ENCODE measurements at places on chromosomes 7 and 10. TPM values are rescaled to one million over a fixed set of nuclear protein-coding genes. Genes with fewer than 3 reads are reported as not detected.

DNA sequence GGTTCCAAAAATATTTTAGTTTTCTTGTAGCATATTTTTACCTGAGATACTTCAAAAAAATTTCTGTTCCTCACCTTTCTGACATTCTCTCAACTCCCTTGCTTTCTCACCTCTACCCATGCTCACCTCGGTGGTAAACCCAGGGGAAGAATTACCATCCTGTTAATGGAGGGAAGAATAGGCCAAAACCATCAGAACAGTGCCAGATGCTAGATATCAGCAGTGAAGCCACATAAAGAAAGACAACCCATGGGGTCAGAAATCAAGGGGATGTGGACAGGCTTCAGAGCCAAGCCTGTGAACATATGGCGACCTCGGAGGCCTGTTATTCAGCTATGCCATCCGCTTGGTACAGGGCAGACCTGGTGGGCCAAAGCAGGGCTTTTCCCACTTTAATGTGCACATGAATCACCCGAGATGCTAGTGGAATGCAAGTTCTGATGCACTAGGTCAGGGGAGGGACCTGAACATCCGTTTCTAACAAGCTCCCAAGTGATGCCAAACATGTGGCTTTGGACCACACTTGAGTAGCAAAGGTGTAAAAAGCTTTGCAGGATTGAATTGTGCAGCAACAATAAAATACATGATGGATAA, 125.5 kb downstream of the NPY start:
- H3K4me3 ChIP-seq, result no peak overlapping the region
- H3K27me3 ChIP-seq, result no peaks in the 10 kb centered on the region
- H3K4me1 ChIP-seq, result no peaks in the 10 kb centered on the region
- H3K36me3 ChIP-seq, result no peaks in the 10 kb centered on the region
- no peak for DNase-seq

CCL24 gene
- total RNA-seq, result 3.9 TPM

MRLN gene
- not detected for total RNA-seq

- H3K4me1 ChIP-seq, result peaks cover 53% of the 10 kb centered on the region
- DNase-seq, result no peak
- no peaks in the 10 kb centered on the region for H3K27me3 ChIP-seq
- no peak overlapping the region for H3K4me3 ChIP-seq
- H3K27ac ChIP-seq, result peak overlapping the region; percentile 37
- no peaks in the 10 kb centered on the region for H3K36me3 ChIP-seq
Measured at GRCh38 chr10:110857265-110858171, 14.2 kb upstream of the PDCD4 start.

DNA sequence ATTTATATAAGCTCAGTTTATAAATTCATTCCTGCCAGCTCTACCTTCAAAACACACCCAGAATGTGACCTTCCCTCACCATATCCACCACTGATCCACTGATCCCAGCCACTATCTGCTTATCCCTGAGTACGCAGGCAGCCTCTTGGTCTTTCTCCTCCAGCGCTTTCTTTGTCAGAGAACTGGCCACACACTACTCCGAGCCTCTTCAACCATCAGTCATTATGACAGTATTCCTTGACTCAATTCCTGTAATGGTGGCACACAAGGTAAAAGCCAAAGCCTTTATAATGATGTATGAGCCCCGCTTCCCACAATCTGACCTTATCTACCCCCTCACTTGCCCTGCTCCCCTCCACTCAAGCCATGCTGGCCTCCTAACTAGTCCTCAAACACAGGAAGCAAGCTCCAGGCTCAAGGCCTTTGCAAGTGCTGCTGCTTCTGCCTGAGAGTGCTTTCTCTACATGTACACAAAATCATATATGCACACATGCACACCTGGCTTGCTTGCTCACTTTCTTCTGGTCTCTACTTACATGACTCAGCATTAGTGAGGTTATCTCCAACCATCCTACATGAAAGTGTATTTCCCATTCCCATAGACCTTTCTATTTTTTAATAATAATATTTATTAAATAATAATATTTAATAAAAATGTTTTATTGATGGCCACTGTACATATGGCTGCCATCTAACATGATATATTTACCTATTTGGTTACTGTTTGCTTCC, 150.4 kb upstream of the FEZF1 start:
- no peaks in the 10 kb centered on the region for H3K36me3 ChIP-seq
- no peaks in the 10 kb centered on the region for H3K4me1 ChIP-seq
- no peak for DNase-seq

GPR26 gene
- total RNA-seq, result not detected

MEIG1 gene
- total RNA-seq, result not detected

- H3K36me3 ChIP-seq, result no peaks in the 10 kb centered on the region
- no peaks in the 10 kb centered on the region for H3K4me1 ChIP-seq
- no peak for DNase-seq
- H3K27ac ChIP-seq, result no peak overlapping the region
Measured at GRCh38 chr10:24793648-24794379, 70.1 kb upstream of the ARHGAP21 start.

SGMS1 gene
- 56.1 TPM for total RNA-seq

DNA sequence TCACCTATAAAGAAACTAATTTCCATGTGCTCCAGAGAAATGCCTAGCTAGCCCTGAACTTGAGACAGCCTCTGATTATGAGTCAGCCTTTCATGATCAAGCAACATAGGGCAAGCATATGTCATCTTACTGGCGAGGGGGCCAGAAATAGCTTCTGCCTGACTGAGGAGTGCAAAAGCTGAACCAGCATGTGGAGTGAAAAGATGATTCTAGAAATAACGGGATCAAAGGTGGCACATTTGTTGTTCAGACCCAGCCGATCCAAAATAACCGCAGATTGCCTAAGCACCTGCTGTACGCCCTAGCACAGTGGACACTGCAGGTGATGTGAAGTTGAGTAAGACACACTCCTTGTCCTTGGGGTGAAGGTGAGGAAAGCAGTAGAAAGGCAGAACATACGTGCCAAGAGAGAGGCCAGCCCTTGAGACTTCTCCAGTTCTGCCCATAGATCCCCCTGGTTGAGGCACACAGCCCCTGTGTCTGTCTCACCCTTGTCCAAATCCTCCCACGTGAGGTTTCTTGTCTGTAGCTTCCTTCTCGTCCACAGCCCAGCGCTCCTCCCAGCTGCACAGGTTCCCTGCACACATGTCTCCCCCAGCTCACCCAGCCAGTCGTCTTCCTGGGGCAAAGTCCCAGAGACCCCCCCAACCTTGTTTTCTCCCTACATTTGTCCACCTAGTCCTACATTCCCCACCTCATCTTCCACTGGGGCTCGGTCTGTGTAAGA, 2.8 kb upstream of the BCL7B start:
- H3K36me3 ChIP-seq, result no peaks in the 10 kb centered on the region
- H3K4me3 ChIP-seq, result no peak overlapping the region
- H3K4me1 ChIP-seq, result no peaks in the 10 kb centered on the region

- no peak for DNase-seq
- H3K27ac ChIP-seq, result no peak overlapping the region
- no peaks in the 10 kb centered on the region for H3K36me3 ChIP-seq
Measured at GRCh38 chr7:131302876-131303707, 24.6 kb upstream of the MKLN1 start.

GRCh38 chr10:34037499-34037898, 703.0 kb upstream of the NRP1 start:
- no peak for DNase-seq
- H3K4me3 ChIP-seq, result no peak overlapping the region
- H3K27ac ChIP-seq, result no peak overlapping the region

DNA sequence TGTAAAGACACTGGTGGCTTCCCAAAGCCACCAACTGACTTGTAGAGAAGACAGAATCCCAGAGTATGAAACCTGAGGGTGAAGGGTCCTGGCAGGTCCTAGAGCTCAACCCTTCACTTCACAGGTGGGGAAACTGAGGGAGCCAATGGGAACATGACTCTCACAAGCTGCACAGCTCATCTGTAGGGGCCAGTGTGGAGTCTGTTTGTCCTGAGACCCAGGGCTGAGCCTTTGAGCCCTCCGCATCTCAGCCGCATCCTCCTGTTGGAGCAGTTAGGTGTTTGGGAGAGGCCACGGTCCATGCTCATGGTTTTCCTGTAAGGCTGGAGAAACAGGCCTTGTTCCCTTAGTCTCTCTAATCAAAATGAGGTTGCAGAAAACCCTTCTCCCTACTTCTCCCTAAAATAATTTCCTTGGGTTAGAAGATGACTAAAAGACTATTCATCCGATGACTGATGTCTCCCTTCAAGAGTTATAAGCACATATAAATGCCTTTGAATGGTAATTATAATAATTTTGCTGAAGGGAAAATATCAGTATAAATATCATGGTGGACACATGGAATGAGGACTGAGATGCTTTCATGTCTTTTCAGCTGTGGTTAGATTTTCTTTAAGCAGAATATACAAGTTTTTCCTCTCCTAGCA, 10.3 kb downstream of the HTRA1 start:
- DNase-seq, result no peak
- H3K27me3 ChIP-seq, result no peaks in the 10 kb centered on the region
- H3K27ac ChIP-seq, result no peak overlapping the region
- H3K36me3 ChIP-seq, result no peaks in the 10 kb centered on the region
- H3K4me3 ChIP-seq, result no peak overlapping the region
- peaks cover 27% of the 10 kb centered on the region for H3K4me1 ChIP-seq

CYP2C19 gene
- 5.0 TPM for total RNA-seq

DNA sequence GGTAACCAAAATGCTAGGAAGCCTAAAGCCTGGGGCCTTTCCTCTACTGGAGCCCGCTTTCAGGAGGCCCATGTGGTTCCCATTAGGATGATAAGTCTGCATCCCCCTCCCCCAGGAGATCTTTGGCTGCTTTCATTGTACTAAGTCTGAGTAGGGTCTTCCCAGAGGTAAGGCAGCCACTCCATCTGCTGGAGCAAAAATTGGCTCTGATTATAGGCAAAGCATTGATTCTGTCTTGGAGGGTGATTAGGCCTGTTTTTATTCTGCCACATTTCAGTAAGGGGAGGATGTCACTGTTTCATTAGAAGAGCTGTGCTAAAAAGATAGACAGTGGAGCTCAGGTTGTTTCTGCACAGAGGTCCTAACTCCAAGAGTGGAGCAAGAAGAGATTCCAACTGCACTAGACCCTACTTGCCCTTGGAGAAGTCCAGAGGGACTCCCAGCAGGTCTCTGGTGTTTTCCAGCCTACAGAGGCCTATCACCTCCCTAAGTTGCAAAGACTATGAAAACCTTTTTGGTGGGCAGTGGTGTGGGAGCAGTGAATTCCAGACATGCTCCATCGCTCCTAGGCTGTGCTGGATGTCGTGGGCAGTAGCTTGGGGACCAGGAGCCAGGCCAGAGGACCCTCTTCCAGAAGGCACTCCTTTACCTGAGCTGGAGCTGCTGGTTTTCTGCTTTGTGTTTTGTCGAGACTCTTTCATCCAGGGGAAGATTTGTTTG, 7.1 kb upstream of the HOXA2 start:
- H3K27me3 ChIP-seq, result no peaks in the 10 kb centered on the region
- no peaks in the 10 kb centered on the region for H3K36me3 ChIP-seq
- H3K4me1 ChIP-seq, result peaks cover 53% of the 10 kb centered on the region
- no peak for DNase-seq
- peak overlapping the region; percentile 99 for H3K27ac ChIP-seq
- H3K4me3 ChIP-seq, result no peak overlapping the region

GRCh38 chr10:11328264-11329061, 283.0 kb downstream of the USP6NL start:
- no peak for DNase-seq
- H3K4me3 ChIP-seq, result peak overlapping the region; percentile 28
- H3K36me3 ChIP-seq, result peaks cover 7% of the 10 kb centered on the region
- H3K27ac ChIP-seq, result peak overlapping the region; percentile 52

DNA sequence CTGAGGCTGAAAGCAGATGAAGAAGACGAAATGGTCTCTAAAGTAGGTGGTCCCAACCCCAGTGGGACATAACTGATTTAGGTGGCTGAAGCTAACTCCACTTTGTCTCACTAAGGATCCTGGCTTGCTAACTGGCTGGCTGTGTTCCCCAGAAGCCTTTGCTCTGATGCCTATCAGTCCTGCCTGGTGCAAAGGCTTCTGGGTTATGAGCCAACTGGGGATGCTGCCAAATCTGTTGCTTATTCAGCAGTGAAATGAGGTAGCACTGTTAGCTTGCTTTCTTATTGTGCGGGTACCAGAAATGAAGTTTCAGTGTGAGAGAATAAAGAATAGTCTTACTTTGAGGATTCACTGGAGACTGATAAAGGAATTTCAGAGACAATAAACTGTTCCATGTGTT, 18.1 kb downstream of the PRKG1 start:
- H3K27me3 ChIP-seq, result no peaks in the 10 kb centered on the region
- peaks cover 13% of the 10 kb centered on the region for H3K4me1 ChIP-seq
- DNase-seq, result no peak
- H3K36me3 ChIP-seq, result no peaks in the 10 kb centered on the region

- no peak overlapping the region for H3K4me3 ChIP-seq
- no peaks in the 10 kb centered on the region for H3K27me3 ChIP-seq
- no peak for DNase-seq
Measured at GRCh38 chr7:2967253-2967652, 76.4 kb downstream of the CARD11 start.

DNA sequence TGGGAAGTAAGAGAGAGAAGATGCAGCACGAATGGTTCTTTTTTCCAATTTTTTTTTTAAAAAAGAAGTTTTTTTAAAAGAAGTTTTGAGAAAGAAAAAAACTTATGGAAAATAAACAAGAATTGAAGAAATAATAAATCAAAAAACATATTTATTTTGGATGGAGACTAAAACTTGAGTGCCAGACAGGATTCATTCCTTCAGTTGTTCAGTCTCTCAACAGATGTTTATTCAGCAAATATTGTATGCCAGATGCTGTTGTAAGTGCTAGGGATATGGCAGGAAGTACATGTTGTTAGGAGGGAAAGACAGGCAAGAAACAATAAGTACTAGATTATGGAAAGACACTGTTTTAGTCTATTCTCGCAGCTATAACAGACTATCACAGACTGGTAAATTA, 750.7 kb upstream of the PHF14 start:
- H3K4me3 ChIP-seq, result no peak overlapping the region
- no peak for DNase-seq
- H3K27ac ChIP-seq, result no peak overlapping the region

- DNase-seq, result no peak
- peak overlapping the region; percentile 77 for H3K4me3 ChIP-seq
- H3K36me3 ChIP-seq, result no peaks in the 10 kb centered on the region
- H3K4me1 ChIP-seq, result peaks cover 5% of the 10 kb centered on the region
- H3K27ac ChIP-seq, result peak overlapping the region; percentile 57
- H3K27me3 ChIP-seq, result no peaks in the 10 kb centered on the region
Measured at GRCh38 chr7:93923296-93923695, 1.8 kb downstream of the GNG11 start.

- no peaks in the 10 kb centered on the region for H3K27me3 ChIP-seq
- no peaks in the 10 kb centered on the region for H3K36me3 ChIP-seq
- peak overlapping the region; percentile 63 for H3K4me3 ChIP-seq
Measured at GRCh38 chr7:134527979-134528371, 608 bp downstream of the AKR1B10 start.

DNA sequence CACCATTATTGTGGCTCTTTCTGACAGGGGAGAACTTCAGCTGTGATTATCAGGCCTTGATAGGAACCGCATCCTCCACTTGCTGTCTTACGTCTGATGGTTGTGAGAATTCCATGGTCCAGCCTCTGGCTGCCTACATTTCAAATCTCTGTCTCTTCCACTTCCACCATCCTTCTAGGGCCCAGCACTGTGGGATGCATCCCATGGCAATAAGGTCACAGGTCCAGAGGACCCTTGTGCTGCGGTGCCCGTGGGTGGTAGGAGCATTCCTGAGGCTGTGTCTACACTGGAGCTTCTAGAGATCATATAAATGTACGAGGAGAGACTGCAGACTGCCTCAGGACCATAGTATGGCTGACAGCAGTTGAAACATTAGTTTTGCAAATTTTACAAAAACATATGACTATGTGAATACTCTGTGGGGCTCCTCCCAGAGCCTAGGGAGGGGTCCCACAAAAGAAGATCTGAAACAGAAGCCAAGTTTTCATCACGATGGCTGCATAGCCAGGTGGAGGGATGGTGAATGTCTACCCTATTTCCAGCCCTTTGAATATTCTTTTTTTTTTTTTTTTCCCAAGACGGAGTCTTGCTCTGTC, 11.8 kb downstream of the CALML3 start:
- peaks cover 53% of the 10 kb centered on the region for H3K4me1 ChIP-seq
- no peak for DNase-seq
- no peaks in the 10 kb centered on the region for H3K36me3 ChIP-seq
- H3K4me3 ChIP-seq, result no peak overlapping the region
